ENCODE measurements at places on chromosomes 4 and X.

GRCh38 chr4:10162341-10163000, 45.9 kb upstream of the WDR1 start:
- no peak for DNase-seq

DNA sequence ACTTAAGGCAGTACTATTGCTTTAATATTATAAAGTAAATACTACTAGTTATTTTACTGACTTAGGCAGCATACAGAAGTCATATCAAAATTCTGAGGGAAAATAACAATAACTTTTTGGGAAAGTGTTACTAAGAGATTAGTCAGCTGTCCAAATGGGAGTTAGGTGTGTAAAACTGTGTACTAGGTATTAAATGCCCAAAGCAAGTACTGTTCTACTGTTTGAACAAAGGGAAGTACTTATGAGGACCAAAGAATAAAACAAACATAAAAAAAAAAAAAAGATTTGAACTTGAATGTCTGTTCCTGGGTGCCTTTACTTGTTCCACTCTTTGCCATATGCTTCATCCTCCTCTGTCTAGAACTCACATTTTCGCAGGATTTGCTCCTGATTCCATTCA, 174.4 kb downstream of the MSL3 start:
- DNase-seq: no peak

DNA sequence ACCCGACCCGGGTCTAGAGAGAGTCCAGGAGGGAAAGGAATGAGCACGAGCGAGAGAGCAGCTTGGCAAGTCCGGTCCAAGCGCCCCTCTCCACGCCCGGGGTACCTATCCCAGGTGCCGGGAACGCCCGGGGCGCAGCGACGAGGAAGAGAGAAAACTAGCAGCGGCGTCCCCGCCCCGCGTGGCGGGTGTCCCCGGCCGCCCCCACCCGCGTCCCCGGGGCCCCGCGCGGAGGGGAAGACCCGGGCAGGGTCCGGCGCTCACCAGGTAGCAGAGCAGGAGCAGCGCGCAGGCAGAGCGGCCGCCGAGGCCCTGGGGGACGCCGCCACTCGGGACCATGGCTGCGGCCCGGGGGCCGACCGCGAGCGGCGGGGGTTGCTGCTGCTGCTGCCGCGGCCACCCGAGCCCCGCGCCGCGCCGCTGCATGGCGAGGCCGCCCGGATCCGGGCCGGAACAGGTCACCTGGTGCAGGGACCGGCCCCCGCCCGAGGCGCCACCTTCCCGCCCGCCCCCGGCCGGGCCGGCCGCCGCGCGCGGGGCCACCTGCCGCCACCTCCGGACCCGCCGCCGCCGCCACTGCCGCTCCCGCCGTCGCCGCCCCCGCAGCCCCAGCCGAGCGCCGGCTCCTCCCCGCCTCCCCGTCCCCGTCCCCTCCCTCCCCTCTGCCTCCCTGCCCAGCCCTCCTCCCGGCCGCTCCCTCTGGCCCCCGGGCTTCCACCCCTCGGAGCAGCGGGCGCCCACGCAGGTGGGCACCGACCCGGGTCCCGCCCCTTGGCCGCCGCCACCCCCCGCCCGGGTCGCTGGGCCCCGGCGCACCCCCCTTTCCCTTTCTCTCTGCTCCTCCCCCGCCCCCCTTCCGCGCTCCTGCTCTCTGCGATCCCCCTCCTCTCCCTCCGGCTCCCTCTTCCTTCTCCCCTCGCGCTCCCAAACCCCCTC, at the start of gene SEL1L3:
Gene SEL1L3 (minus strand): TSS at position 578 of the 936 bp plus-strand sequence. CDS start 152 bp downstream, at position 426.
- DNase-seq: peak; percentile 59

DNA sequence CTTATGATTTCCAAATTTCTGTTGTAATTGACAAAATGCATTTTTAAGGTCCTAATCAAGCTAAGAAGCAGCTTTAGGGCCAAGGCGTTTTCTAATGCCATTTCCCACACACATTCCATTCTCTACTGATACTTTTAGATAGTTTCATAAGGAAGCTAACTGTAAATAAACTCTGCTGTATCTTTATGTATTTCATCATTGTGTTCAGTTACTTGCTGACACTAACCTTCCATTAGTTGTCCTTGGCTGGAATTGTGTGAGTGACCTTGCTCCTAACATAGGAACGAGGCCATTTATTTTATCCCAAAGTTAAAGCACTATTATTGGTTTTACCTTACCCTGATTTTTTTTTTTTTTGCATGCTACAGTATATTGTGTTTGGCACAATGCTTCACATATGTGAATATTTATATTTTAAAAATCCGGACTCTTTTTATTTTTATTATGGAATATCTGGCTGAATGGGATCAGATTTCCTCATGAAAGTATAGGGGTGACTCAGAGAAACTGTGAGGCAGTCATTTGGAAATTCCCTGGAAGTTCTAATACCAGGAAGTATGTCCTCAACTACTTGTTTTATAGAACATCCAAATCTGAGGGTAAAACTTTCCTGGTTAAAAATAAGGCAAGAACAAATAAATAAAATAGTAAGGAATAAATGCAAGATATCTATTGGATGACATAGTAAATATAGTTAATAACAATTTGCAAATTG, 62.7 kb upstream of the SORBS2 start:
- DNase-seq: no peak
